ENCODE measurements at places on chromosomes 3 and 15.

DNA sequence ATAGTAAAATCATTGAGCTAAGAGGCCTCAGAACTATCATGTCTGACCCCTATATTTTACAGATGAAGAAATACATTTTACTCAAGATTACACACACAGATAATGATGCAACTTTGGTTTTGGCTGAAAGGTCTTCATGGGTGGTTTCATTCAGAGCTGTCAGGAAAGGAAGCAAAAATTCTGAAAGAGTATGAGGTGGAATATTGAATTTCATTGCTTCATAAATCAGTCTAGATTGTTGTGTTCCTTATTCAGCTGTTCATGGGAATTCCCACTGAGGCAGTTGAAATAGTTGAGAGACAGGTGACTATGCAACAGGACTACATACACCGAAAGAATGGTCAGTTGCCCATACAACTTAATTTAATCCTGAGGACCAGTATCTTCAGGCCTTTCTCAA lies 39.4 kb downstream of the CD200 start:
- no peak overlapping the region for H3K4me3 ChIP-seq
- no peak for DNase-seq
- no peak overlapping the region for H3K27ac ChIP-seq
- H3K36me3 ChIP-seq = peaks cover 1% of the 10 kb centered on the region

GRCh38 chr3:159919873-159920272 lies 68.8 kb upstream of the IL12A start:
- no peak overlapping the region for H3K4me3 ChIP-seq
- H3K27me3 ChIP-seq = peaks cover 11% of the 10 kb centered on the region
- H3K4me1 ChIP-seq = no peaks in the 10 kb centered on the region
- H3K27ac ChIP-seq = no peak overlapping the region
- DNase-seq = no peak
- H3K36me3 ChIP-seq = no peaks in the 10 kb centered on the region

GRCh38 chr3:197068077-197068476 lies 38.5 kb upstream of the MELTF start:
- H3K36me3 ChIP-seq = peaks cover 11% of the 10 kb centered on the region
- no peaks in the 10 kb centered on the region for H3K4me1 ChIP-seq
- no peaks in the 10 kb centered on the region for H3K27me3 ChIP-seq
- H3K4me3 ChIP-seq = no peak overlapping the region
- no peak for DNase-seq

GRCh38 chr15:69384626-69385598 lies 29.2 kb upstream of the KIF23 start:
- H3K27ac ChIP-seq = no peak overlapping the region
- no peaks in the 10 kb centered on the region for H3K4me1 ChIP-seq
- no peaks in the 10 kb centered on the region for H3K36me3 ChIP-seq
- DNase-seq = no peak

GRCh38 chr3:188217011-188217463 lies 63.1 kb downstream of the LPP start:
- DNase-seq = peak; percentile 2
- H3K4me3 ChIP-seq = no peak overlapping the region
- H3K36me3 ChIP-seq = no peaks in the 10 kb centered on the region
- H3K27ac ChIP-seq = no peak overlapping the region
- no peaks in the 10 kb centered on the region for H3K27me3 ChIP-seq
- H3K4me1 ChIP-seq = peaks cover 30% of the 10 kb centered on the region

- H3K4me1 ChIP-seq = no peaks in the 10 kb centered on the region
- no peak for DNase-seq
- no peak overlapping the region for H3K4me3 ChIP-seq
- H3K36me3 ChIP-seq = no peaks in the 10 kb centered on the region
- no peak overlapping the region for H3K27ac ChIP-seq
These were observed 342.3 kb upstream of the DPPA4 start for GRCh38 chr3:109679664-109680063.

DNA sequence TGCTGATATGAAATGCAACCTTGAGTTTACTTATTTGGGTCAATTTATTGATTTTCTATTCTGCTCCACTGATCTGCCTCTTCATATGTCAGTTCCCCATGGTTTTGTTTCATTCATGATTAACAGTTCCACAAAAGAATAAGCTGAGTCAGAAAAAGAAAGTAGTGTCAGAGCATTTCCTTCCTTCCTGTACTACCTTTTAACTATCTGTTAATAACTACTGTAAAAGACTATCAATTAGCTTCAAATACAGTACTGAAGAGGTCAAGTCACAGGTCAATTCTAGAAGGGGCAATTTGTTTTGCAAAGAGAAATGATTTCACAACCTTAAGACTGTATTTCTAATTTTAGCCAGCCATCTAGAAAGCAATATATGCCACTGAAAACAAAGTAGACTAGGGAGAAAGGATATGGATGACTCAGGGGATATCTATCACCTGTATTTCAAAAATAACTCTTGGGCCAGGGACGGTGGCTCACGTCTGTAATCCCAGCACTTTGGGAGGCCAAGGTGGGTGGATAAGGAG lies 129.5 kb downstream of the TFDP2 start:
- H3K4me1 ChIP-seq = peaks cover 20% of the 10 kb centered on the region
- H3K27me3 ChIP-seq = no peaks in the 10 kb centered on the region
- H3K27ac ChIP-seq = peak overlapping the region; percentile 48

GRCh38 chr3:105780107-105780506 lies 88.7 kb downstream of the CBLB start:
- no peaks in the 10 kb centered on the region for H3K27me3 ChIP-seq
- H3K36me3 ChIP-seq = peaks cover 11% of the 10 kb centered on the region
- no peak for DNase-seq
- no peak overlapping the region for H3K27ac ChIP-seq

DNA sequence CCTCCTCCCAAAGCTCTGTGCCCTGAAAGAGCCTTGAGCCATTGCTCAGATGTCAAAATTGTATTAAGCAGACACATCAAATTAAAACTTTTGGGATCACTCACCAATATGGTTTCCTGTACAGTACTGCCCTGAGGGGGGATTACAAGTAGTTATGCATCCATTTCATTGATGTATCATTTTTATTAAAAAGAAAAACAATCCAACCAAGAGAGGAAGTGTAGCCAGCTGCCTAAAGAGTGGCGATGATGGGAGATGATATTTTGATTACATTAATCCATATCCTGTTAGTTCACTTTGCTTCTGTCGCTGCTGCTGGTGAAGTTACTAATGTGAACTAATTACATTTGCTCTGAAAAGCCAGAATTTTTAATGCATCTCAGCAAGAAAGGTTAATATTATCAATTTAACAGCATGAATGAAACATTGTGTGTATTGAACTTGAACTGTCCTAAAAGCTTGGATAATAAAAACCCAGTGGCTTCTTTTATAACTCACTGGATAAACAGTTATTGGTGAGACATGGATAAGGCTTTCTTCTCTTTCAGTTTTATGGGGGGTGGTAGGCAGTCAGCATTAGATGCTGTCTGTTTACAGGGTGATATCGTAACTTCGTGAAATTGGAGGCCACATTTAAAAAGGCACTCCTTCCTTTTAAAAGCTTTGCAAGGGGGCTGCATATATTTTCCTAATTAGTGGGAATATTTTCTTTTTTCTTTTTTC lies 87.7 kb downstream of the IGF1R start:
- H3K4me3 ChIP-seq = no peak overlapping the region
- H3K27ac ChIP-seq = no peak overlapping the region
- H3K27me3 ChIP-seq = no peaks in the 10 kb centered on the region

DNA sequence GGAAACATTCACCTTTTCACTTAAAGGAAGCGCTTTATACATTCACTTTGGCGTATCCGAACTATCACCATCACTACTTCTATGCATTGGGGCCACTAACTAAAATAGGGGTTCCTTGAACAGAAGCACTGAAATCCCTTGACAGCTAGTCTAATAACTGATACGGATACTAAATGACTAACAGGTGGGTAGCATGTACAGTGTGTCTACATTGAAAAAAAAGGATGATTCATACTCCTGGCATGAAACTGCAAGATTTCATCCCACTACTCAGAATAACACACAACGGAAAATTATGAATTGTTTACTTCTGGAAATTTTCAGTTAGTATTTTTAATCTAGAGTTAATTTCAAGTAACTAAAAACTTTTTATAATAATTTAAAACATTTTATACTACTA lies 96.7 kb downstream of the SMARCC1 start:
- peaks cover 32% of the 10 kb centered on the region for H3K36me3 ChIP-seq
- no peak overlapping the region for H3K27ac ChIP-seq
- H3K4me3 ChIP-seq = no peak overlapping the region
- no peaks in the 10 kb centered on the region for H3K27me3 ChIP-seq
- no peak for DNase-seq

DNA sequence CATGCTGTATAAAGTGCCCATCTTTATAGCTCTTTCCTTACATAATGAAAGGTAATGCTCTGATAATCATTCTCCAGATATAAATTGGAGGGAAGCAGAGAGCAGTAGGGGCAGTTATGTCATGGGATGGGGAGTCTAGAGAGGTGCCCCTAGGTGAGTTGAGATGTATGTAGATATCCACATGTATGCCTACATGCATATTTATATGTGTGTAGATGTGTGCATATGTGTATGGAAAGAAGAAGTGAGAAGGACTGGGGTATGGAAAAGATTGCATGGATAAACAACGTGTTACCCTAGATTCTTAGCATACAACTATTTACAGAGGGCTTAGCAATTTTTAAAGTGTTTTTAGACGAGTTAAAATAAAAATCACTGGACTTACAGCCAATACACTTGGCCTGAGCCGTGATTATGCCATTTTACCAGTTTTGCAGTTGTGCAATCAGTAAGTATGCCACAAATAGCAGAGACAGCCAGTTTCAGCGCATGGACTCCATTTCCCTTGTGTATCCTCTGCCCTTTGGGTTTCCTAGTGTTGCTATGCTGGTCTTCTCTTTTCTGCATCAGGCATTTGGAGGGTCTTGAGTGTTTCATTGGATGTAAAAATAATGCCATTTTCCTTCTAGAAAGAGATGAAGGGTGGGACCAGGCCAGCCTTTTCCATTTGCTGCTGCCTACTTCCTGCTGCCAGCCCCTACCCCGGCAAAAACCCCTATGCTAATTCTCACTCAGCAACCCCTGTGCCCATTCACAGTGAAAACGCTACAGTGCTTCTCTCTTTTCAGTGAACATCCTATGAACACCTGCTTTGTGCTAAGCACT lies 199.4 kb upstream of the NR2E3 start:
- no peaks in the 10 kb centered on the region for H3K36me3 ChIP-seq
- H3K4me3 ChIP-seq = no peak overlapping the region
- DNase-seq = no peak

DNA sequence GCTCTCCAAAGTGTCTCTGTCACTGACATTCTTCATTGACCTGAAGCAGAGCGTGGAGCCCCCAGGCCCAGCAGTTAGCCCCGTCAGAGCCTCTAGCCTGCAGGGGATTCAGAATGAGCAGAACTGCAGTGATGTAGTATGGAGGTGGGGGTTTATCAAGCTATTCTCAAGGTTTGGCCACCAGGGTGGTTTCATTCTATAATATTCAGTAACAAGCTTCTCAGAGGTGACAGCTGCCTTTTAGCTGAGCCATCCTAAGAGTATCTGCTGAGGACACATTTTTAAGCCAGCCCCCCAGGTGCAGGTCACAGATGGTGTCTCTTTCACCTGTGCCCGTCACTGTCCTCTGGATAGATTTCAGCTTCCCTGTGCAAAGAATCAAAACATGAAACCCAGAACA lies 31.9 kb downstream of the CMTM7 start:
- H3K4me3 ChIP-seq = peak overlapping the region; percentile 77
- DNase-seq = no peak
- H3K27me3 ChIP-seq = no peaks in the 10 kb centered on the region
- H3K36me3 ChIP-seq = peaks cover 8% of the 10 kb centered on the region
